Nephron progenitor cell (in vitro differentiated cells): ENCODE measurements at places on chromosomes 12 and 14.

- no peak for DNase-seq
These were observed 36.8 kb downstream of the CDC42BPB start for GRCh38 chr14:103020271-103021170.

DNA sequence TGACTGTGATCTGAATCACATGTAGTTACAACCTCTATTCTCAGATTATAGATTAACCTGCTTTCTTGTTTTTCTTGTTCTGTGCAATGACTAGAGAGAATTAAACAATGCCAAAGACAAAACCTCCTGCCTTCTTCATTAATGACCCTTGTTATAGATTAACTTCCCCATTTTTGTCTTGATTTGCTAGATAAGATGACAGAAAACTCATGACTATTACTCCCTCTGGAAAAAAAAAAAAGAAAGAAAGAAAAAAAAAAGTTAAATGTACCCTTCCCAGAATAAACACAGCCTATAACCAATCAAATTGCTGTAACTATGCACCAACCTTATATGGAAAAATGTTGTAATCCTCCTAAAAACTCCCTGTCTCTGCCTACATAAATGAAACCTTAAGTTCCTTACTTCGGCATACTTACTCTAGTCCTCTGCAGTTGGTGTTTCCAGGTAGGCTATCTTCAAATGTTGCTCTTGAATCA is 41.1 kb upstream of the PCED1B start:
- no peak for DNase-seq

DNA sequence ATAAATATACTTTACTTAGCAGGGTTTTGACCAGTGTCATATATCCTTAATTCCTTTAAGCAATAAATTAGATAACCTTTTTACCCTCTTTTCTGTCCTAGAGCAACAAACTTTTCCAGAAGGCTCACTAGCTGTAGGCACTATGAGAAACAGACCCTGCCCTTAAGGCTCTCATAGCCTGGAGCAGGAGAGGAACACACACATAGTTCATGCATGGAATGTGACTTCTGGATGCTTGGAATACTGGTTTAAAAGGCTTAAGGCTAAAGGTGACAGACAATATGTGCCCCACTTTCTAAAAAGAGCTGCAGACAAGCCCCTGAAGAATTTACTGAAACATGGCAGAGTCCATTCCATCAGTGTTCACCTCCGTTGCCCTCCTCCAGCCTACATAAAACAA is 237.2 kb downstream of the TTC8 start:
- no peak for DNase-seq

- no peak for DNase-seq
These were observed 78.5 kb downstream of the CCDC88C start for GRCh38 chr14:91339076-91339475.

GRCh38 chr12:106924268-106924861 is 31.3 kb upstream of the TMEM263 start:
- no peak for DNase-seq

- DNase-seq = no peak
These were observed 397.7 kb upstream of the DDHD1 start for GRCh38 chr14:53550776-53551175.

GRCh38 chr12:117105902-117106301 is 6.7 kb upstream of the TESC start:
- no peak for DNase-seq

DNA sequence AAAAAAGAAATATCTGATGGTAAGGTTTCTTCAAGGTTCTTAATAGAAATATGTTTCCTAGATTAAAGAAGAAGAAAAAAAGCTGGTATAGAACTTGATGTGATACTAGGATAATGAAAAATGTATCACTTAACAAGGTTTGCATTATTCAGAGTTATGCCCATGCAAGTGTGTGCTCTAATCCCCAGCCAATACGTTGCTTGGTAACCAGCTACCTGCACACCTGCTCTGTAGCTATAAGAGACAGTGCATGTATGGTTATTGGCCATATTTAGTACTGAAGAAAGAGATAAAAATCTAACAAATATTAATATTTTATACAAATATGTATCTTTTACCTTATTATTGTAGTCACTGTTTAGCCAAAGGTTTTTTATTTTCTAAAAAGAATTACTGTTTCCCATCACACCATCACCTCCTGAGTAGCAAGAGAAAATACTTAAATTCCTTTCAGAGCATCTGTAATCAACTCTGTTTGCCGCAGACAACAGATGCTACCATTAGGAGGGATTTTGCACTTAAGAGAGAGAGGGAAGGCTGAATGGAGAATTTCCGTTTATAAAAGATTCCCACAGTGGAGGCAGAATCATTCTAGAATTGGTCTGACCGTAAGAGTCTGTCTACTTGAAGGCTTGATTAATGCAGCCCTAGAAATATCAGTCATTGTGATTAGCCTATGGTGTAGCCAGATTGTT is 115.6 kb downstream of the NEDD1 start:
- DNase-seq = no peak

DNA sequence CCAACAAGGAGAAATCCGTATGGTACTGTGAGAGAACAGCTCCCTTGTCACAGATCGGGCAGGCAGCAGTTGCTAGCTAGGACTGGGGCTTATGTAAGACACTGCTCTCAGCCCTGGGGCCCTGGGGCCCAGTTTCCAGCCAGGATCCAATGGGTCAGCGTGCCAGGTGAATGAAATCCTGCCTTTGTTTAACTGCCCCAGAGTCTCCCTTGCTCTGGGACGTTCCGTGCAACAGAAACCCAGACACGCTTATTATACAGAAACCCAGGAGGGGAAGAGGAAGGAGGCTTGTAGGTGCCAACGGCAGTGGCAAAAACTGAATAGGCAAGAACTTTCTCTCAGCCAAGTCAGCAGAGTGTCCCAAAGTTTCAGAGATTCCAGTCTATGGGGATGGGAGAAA is 110.6 kb downstream of the DIO2 start:
- no peak for DNase-seq

- DNase-seq = peak; percentile 92
These were observed at the start of gene AHNAK2 for GRCh38 chr14:104977681-104978653. Gene AHNAK2, minus strand, starts transcription at chr14:104978374. Its CDS starts 137 bp downstream, at chr14:104978237.

DNA sequence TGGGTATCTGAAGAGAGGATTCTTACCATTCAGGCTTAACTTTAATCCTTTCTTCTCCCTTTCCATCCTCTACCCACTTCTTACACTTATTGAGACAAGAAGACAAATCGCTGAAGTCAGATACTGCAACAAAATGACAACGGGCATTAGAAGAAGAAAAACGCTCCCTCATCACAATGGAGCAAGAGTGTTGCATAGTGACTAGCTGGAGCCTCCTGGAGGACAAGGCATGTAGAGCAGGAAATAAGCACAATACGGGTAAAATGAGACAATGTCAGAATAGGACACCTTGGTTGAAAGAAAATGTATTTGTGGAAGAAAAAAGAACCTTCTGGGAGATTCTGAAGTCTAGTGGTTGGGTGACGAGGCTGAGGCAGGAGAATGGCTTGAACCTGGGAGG is 501.0 kb downstream of the RERGL start:
- peak; percentile 6 for DNase-seq

DNA sequence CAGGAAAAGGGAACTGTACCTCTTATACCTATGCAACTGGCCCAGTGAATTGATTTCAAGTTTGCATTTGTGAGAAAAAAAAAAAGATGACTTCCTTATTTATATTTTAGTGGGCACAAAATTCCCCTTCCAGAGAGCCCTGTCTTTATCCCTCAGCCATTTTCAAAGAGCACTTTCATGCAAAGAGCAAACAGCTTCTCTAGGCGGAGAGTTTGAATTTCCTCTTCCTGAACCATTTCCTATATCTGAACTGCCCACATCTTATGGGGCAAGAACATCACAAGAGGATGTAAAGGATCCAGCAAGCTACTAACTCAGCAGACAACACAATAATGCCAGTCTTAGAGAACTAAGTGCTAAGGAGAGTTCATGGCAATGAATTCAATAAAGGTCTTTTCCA is 22.3 kb upstream of the PLXNC1 start:
- no peak for DNase-seq

- DNase-seq = no peak
These were observed 18.5 kb downstream of the NCOR2 start for GRCh38 chr12:124548854-124549378.

GRCh38 chr12:49623142-49623904 is at the start of gene PRPF40B:
Gene PRPF40B, plus strand, starts transcription at chr12:49623561. Its CDS starts 30 bp downstream, at chr12:49623591.
- DNase-seq = peak; percentile 92

GRCh38 chr12:18868717-18869116 is 130.8 kb downstream of the CAPZA3 start:
- no peak for DNase-seq

DNA sequence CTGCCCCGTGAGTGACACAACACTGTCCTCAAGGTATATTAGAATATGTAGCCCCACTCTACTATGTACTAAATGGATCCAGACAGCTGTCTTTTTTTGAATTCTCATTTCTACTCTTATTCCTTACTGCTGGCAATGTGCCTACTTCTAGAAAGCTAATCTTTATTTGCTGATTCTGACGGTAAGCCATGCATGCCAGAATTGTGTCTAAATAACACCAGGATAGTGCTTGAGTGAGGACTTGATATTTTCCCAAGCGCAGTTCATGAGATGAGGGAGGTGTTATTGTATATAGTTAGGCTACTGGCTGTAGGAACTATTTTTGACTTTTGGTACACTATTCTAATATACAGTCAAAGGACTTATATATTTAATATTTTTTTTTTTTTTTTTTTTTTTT is 316.2 kb upstream of the NAV3 start:
- no peak for DNase-seq

GRCh38 chr12:6632026-6632983 is 3.5 kb downstream of the LPAR5 start:
- DNase-seq = no peak

GRCh38 chr12:41286426-41286825 is 98.3 kb downstream of the PDZRN4 start:
- DNase-seq = no peak

GRCh38 chr12:54175200-54175963 is 13.4 kb downstream of the SMUG1 start:
- no peak for DNase-seq

DNA sequence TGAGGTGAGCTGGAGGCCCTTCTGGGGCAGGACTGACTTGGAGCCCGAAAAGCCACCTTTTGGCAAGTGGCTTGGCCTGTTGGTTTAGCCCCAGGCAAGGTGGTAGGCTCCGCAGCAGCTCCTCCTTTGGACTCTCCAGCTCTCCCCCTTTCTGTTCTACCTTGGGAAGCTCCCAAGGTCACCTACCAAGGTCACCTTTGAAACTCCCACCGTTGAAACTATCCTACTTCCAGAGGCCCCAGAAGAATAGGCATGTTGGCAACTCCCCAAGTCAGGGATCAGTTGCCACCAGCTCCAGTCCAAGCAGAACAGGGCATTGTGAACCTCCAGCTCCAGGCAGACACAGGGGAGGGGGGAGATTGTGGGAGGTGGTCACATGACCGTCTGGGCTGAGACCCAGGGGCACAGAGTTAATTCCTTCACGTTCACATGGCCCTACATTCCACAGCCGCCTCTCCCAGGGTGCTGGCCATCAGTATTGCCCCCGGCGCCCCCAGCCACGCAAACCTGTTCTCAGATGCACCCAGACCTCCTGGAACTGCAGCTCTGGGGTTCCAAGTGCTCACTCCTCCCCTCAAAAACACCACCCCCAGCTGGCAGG is 14.4 kb downstream of the IRF2BPL start:
- DNase-seq = peak; percentile 41

GRCh38 chr12:76064904-76065303 is 19.6 kb downstream of the NAP1L1 start:
- no peak for DNase-seq

DNA sequence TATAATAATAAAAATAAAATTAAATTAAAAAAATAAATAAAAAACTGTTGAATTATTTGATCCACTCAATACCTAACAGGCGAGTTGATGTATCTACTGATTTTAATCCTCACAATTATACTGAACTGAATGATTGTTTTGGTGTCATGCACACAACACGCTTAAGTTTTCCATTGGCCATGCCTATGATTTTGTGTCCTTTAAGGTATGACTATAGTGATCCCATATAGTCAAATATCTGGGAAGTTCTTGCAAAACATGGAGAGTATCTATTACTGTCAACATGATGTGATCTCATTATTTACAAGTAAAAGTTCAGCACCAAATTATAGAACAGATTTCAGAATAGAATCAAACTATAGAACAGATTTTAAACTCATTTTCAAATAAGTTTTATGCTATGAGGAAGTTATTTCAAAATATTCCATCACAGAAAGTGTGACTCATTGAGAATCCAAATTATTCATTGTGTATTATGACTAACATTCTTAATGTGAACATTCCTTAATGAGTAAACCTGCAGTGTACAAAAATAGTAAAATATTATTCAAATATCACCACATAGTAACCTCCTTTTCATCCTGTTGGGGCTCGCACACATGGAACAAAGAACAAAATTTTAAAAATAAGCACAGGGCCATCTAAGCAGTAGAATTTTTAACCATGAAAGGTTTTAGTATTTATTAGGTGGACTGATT is 190.4 kb downstream of the SLC25A21 start:
- no peak for DNase-seq

DNA sequence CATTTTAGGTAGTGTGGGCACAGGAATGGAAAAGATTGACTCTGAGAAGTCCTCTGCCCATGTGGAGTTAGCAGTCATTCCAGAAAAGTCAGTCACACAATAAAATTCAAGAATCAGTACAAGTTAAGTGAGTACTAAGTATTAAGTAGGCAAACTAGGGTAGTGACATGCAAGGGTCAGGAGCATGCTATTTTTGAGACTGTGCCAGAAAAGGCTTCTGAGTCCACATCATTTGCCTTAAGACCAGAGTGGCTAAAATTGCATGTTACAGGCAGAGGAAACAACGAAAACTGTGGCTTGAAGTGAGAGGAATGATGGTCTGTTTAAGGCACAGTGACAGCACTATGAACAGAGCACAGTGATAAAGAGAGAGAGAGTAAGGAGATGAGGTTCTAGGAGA is 108.9 kb downstream of the SLC6A15 start:
- DNase-seq = no peak

DNA sequence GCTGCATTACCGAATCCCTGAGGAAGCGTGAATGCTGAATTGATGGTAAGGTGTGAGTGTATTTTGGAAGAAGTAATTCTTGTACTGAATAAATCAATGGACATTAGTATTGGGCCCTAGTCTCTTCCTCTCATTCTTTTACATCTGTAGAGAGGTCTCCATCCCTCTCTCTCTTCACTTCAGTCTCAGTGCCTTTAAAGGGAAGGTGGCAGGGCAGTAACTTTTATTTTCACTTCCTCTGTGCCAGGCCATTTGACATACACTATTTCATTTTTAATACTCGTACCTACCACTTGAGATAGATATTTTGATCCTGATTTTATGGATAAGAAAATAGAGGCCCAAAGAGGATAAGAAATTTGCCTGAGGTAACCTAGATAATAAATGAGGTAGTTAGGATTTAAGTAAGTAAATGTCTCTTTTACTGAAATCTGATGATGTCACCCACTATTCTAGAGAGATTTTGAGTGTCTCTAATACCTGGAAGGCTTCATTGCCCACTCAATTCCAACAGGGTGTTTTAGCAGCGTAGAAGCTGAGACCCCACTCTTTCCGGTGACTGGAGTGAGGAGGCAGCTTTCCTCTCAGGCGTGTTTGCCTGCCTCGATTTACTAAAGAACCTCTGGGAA is 177.9 kb upstream of the PRICKLE1 start:
- no peak for DNase-seq

DNA sequence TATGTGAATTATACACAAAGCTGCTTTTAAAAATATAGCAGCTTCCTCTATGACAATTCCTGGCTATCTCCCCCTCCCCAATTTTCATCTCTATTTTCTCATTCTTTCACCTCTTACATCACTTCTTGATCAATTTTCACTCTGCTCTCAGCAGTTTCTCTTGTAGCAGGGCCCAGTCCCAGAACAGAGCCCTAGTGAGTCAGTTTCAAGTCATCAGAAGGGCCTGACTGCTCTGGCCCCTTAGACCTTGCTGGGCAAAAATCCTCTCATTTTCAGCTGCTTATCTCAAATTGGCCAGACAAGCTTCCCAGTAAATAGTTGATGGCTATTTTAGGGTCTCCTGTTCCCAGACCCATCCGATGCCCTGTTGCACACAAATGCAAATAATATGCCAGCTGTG is 101.4 kb downstream of the TTC7B start:
- no peak for DNase-seq
